ENCODE measurements at places on chromosomes 5 and 9. TPM values are rescaled to one million over a fixed set of nuclear protein-coding genes. Genes with fewer than 3 reads are reported as not detected.

- no peak for DNase-seq
Observed at GRCh38 chr5:68730220-68730978, 363.4 kb upstream of the SLC30A5 start.

GRCh38 chr9:2023042-2023441 is 7.9 kb downstream of the SMARCA2 start:
- no peak for DNase-seq

- DNase-seq, result no peak
Observed at GRCh38 chr5:156043351-156043750, 283.6 kb upstream of the SGCD start.

DNA sequence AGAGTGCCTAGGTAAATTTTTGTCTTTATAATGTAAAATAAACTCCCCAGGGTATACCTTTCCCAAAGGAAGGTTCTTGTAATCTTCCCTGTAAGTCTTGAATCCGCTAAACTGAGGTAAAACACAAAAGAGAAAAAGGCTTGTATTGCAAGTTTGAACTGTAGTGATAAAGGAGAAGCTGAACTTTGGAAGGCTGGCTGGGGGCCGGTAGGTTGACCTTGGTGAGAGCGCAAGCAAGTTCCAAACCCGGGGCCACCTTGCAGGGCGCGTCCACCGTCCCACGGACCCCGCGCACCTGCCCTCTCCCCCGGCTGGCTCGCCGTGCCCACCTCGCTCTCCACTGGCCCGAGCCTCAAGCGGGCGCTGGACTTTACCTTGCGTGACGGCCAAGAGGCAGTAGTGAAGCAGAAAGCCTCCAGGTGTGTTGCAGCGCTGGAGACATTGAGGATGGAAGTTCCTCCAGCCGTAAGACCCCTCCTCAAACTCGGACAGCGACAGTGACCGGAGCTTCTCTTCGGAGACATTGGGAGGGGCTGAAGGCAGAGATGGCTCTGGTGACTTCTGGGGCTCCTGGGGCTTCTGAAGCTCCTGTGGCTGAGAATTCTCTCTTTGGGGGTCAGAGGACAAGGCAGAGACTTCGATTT is 428 bp downstream of the SLCO4C1 start:
- DNase-seq, result no peak

DNA sequence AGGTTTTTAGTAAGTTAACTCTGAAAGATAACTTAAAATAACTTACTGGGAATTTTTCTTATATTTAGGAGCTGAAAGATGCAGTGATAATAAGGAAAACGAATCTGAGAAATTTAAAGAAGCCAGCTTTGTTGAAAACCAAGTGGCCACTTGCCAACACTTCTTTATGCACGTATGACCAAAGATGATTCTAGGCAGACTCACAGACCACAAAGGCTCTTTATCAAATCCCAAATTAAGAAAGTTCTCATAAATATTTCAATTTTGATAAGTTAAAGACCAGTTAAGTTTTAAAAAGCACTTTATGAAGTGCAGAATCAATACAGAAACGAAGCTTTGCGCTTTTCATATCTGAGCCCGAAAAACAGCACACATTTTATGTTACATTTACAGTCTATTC is 1.5 kb downstream of the AFF4 start:
- DNase-seq, result no peak

DNA sequence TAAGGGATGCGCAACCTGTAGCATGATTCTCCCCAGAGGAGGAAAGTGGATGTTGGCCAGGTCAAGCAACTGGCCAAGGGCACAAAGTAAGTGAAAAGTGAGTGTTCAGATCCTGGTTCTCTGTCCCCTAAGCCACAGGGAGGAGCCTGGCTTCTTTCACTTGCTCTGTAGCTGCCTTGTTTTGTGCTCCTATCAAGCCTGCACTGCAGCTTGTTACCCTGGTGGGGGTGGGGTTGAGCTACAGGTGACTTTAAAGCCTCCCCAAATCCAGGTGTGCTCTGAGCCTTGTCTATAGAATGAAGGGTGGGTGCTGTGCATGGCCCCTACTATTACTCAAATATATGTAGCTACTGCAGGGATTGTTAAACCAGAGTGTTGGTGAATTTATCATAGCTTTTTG is 32.9 kb downstream of the RALGPS1 start:
- no peak for DNase-seq

DNA sequence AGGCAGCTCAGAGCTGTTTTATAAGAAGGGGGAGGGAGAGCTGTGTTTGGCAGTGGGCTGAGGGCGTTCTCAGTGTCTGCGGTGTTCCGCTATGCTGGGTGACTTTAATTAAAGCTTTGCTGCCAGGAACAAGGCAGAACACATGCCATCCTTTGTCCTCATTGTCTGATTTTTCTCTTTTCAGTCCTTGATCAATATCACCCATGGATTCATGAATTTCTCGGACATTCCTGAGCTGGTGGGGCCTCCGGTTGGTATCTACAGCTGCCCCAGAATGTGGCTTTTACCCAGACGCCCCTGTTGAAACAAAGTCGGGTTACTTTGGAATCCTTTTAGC is 66.5 kb upstream of the TGFBR1 start:
- no peak for DNase-seq

GRCh38 chr5:102654559-102655349 is 100.4 kb upstream of the PAM start:
- DNase-seq, result no peak

The EIF4E1B gene
- total RNA-seq, result 0.05 TPM

The C5orf46 gene
- total RNA-seq, result 0.14 TPM

The ERCC6L2 gene
- 67.0 TPM for total RNA-seq

Measured in thymus (tissue), 14 donors.